RPMI8226 (cell line): ENCODE measurements at places on chromosomes 7 and 10.

- no peak for DNase-seq
Observed at GRCh38 chr7:2445898-2446555, 30.2 kb downstream of the GRIFIN start.

- no peak for DNase-seq
Observed at GRCh38 chr10:803041-803741, 113.7 kb upstream of the DIP2C start.

DNA sequence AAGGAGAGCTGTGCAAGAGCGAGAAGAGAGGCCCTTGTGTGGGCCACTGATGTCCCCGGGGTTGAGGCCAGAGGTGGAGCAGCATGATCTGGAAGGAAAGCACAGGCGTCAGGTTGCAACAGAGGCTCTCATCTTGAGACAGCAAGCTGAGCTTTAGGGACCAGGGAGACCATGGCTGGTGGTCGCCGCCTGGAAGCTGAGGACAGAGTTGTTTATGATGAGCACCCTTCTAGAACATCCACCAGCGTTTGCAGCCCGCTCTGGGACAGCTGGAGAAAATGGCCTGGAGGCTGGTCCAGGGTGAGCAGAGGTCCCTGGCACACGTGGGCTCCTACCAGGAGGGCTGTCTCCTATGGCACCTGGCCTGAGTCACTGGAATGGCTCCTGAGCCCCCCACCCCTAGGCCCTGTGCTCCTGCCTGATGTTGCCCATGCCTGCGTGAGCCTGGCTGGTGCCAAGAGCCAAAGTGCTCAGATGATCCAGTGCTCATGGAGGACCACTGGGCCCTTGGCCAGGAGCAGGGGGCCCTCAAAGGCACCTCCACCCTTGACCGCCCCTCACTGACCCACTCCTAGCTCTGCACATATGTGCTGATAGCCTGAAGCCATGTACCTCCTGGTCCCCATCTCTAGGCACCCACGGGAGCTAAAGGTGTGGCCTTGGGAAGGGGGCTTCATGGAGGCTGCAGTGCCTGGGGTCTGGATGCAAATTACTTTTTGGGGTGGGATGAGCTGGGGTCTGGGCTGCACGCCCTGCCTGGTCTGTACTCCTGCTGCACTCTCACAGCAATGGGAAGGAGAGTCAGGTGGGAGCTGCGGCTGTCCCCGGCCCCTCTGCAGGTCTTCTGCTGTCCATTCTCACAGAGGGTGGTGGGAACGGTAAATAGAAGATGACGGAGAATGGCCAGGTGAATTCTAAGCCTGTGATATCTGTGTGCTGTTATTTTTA lies 40.1 kb upstream of the RET start:
- DNase-seq: no peak

- no peak for DNase-seq
Observed at GRCh38 chr10:117727421-117727820, 184.9 kb downstream of the EMX2 start.

DNA sequence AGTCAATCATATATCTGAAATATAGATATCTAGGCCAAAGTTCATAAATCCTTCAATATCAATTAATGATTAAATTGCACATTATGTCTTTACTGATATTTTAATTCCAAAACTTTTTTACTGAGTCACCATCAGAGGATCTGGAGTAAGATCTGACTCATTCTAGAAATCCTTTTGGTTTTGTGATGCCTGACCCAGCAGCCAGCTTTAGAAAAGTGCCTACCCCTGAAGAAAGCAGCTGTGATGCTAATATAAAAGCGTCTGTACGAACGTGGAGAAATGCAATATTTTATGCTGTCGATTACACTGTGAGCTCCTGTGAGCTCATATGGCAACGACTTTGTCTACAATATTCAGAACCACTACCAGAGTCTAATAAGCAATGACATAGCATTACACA lies 142.5 kb upstream of the LRRTM3 start:
- no peak for DNase-seq

DNA sequence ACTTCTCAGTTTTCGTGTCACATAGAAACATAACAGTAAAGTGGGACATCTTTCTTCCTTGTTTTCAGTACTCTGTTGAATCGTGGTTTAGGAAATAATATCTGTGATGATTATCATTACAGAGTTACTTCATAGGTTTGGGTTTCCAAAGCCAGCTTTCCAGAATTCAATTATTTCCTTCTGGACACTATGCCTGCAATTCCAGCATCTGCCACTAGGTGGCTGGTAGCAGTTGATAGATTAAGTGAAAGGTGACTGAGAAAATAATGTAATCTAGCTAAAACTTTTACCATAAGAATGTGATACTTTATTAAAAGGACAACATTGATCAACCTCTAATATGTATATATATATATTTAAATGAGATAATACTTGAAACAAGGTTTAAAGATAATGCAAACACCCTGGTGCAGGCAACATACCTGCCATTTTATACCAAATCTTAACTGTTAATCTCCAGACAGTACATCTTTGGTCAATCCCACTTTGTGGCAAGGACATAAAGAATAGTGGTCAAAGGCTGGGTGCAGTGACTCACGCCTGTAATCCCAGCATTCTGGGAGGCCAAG lies 102.6 kb downstream of the SH3PXD2A start:
- no peak for DNase-seq
